ENCODE measurements at places on chromosomes 2 and 18. TPM values are rescaled to one million over a fixed set of nuclear protein-coding genes. Genes with fewer than 3 reads are reported as not detected.
A peak's percentile ranks its signal among the peaks of the same experiment; 100 is the strongest.

The MRPL19 gene
- total RNA-seq = 45.2 TPM

The ROCK2 gene
- 16.7 TPM for total RNA-seq

The AQP4 gene
- not detected for total RNA-seq

The GLB1L gene
- 2.7 TPM for total RNA-seq

The YES1 gene
- total RNA-seq = 14.2 TPM

- H3K4me1 ChIP-seq = peaks cover 55% of the 10 kb centered on the region
- peak overlapping the region; percentile 95 for H3K27ac ChIP-seq
- no peaks in the 10 kb centered on the region for H3K27me3 ChIP-seq
- peak overlapping the region; percentile 99 for H3K4me3 ChIP-seq
- H3K36me3 ChIP-seq = peaks cover 19% of the 10 kb centered on the region
These were observed 318 bp downstream of the TYW5 start for GRCh38 chr2:199955007-199955338.

GRCh38 chr2:15764683-15765011, 173.0 kb downstream of the DDX1 start:
- H3K36me3 ChIP-seq = no peaks in the 10 kb centered on the region
- DNase-seq = no peak
- no peak overlapping the region for H3K4me3 ChIP-seq
- peaks cover 4% of the 10 kb centered on the region for H3K27me3 ChIP-seq
- no peaks in the 10 kb centered on the region for H3K4me1 ChIP-seq
- no peak overlapping the region for H3K27ac ChIP-seq

GRCh38 chr2:97676620-97677019, 7.1 kb downstream of the C2orf92 start:
- H3K27me3 ChIP-seq = no peaks in the 10 kb centered on the region
- H3K4me1 ChIP-seq = peaks cover 36% of the 10 kb centered on the region
- no peaks in the 10 kb centered on the region for H3K36me3 ChIP-seq
- no peak overlapping the region for H3K27ac ChIP-seq
- no peak overlapping the region for H3K4me3 ChIP-seq

- no peaks in the 10 kb centered on the region for H3K36me3 ChIP-seq
- no peaks in the 10 kb centered on the region for H3K4me1 ChIP-seq
- H3K27ac ChIP-seq = no peak overlapping the region
- no peaks in the 10 kb centered on the region for H3K27me3 ChIP-seq
These were observed 305.7 kb downstream of the NRXN1 start for GRCh38 chr2:50726186-50726585.

DNA sequence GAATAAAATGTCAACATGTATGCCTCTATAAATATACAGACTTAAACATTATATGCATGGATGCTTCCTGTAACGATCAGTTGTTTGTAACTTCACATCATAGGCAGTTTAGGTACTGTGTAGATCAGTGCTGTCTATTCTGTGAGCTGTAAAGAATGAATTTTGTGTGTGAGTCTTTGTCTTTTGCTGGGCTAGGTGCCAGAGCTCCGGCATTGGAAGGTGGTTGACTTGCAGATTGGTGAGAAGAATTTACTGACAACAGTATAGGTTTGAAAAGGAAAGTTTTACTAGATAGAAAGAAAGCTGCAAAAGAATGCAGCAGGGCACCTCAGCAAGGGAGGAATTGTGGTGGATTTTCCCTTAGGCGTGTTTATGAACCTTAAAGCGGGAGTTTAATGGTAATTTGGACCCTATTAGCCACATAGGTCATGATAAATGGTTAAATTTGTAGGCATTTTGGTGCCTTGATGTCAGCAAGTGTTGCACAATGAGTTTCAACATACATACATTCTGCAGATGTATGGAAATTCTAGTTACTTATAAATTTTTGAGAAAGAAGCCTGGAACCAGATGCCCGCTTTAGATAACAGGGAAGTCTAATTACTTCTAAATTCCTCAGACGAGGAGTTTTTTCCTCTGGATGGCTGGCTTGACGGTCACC, 6.7 kb upstream of the QPCT start:
- no peak overlapping the region for H3K27ac ChIP-seq
- peaks cover 23% of the 10 kb centered on the region for H3K27me3 ChIP-seq
- H3K36me3 ChIP-seq = no peaks in the 10 kb centered on the region
- no peak for DNase-seq
- peaks cover 6% of the 10 kb centered on the region for H3K4me1 ChIP-seq
- no peak overlapping the region for H3K4me3 ChIP-seq

DNA sequence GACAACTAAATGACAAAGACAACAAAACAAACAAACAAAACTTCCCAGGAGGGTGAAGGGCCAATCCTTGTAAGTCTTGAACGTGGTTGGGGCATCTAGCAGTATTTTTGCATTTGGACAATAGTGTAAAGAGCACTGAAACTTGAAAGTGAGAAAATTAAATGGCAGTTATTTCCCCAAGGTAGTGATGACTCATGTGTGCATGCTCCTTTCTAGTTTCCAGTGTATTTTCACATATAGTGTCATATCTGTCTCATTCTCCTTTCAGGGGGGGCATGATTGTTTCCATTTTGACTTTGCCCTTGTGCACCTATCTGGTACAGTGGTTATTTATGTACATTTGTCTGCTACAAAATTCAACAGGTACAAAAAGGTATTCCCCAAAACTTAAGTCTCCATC, 39.5 kb downstream of the CERS6 start:
- no peak overlapping the region for H3K27ac ChIP-seq
- DNase-seq = peak; percentile 18
- no peak overlapping the region for H3K4me3 ChIP-seq
- H3K27me3 ChIP-seq = peaks cover 4% of the 10 kb centered on the region

DNA sequence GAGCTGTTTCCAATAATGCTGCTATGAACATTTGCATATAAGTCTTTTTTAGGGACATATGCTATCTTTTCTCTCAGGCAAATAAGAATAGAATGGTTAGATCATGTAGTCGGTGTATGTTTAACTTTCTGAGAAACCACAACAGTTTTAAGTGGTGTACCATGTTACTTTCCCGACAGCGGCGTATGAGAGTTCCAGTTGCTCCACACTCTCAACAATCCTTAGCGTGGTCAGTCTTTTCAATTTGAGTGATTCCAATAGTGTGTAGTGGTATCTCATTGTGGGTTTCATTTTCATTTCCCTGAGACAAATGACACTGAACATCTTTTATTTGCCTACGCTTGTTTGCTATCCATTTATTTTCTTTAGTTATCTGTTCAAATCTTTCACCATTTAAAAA, 149.5 kb downstream of the ACOXL start:
- peaks cover 6% of the 10 kb centered on the region for H3K4me1 ChIP-seq
- peak; percentile 39 for DNase-seq
- no peak overlapping the region for H3K4me3 ChIP-seq

DNA sequence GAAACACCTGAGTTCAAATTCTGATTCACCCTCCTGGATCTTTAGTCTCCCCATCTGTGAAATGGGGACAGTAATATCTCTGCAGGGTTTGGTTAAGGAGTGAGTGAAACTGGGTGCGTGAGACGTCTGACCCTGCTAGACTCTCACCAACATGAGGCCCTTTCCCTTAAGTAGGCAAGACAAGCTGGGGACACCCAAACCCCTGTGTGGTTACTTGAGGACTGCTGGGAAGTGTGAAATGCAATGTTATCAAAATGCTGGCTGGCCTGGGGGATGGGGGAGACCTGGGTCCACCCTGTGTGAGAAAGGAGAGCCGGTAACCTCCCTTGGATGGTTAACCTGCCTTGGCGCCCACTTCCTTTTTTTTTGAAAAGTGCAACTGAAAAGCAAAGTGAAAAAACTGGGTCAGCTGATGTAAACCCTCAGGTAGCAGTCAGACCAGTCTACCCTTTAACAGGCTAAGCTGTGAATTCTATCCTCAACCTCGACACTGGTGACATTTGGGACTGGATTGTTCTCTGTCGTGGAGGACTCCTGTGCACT, 82.3 kb downstream of the INPP5D start:
- H3K27ac ChIP-seq = peak overlapping the region; percentile 71
- H3K36me3 ChIP-seq = peaks cover 57% of the 10 kb centered on the region
- no peak overlapping the region for H3K4me3 ChIP-seq
- no peaks in the 10 kb centered on the region for H3K27me3 ChIP-seq
- DNase-seq = peak; percentile 37

GRCh38 chr2:115807276-115807675, 1364.8 kb downstream of the DPP10 start:
- H3K4me1 ChIP-seq = no peaks in the 10 kb centered on the region
- no peaks in the 10 kb centered on the region for H3K36me3 ChIP-seq
- no peak overlapping the region for H3K27ac ChIP-seq
- no peaks in the 10 kb centered on the region for H3K27me3 ChIP-seq

DNA sequence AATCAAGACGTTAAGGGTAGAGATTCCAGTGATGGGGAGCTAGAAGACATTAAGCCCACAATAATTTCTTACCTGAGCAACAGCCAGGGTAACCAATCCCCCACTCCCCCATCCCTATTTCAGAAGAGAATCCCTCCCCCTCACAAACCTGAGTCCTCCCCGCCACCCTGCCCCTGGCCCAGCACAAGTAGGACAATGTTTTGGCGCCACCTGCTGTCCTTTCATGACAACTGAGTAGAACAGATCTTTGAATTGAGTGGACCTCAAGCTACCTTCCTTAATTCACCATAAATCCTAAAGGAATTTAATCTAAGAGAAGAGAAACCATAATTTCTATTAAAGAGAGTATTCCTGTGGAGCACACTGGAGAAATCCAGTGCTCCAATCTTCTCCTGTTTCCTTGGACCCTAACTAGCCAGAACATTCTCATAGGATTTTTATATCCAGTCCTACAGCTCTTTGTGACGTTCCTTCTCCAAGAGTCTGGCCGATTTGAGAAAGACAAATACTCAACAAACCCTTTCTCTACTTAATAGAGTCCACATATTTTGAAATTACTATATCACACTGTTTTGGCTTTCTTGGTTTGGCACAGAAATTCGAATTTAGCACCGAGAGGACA, 41.1 kb downstream of the NHEJ1 start:
- H3K36me3 ChIP-seq = no peaks in the 10 kb centered on the region
- H3K27me3 ChIP-seq = no peaks in the 10 kb centered on the region
- no peak overlapping the region for H3K4me3 ChIP-seq
- DNase-seq = peak; percentile 82
- no peak overlapping the region for H3K27ac ChIP-seq

DNA sequence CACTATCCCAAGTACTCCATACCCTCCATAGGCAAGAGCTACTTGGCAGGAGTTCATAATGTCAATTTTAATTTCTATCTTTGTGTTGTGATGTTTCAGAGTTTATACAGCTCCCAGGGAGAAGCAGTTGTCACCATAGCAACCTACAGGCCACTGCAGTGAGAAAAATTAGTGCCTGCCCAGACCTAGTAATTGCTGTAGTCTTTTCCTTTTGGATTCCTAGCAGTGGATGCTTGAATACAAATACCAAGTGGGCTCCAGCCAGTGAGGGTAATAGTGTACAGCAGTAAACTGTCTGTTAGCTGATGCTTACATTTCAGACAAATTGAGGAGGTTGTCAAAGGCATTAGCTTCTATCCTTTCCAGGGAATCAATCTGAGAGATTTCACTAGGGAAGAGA, 26.7 kb downstream of the LHCGR start:
- peaks cover 2% of the 10 kb centered on the region for H3K27me3 ChIP-seq
- no peak overlapping the region for H3K4me3 ChIP-seq
- no peak overlapping the region for H3K27ac ChIP-seq
- no peaks in the 10 kb centered on the region for H3K36me3 ChIP-seq
- DNase-seq = no peak
- H3K4me1 ChIP-seq = no peaks in the 10 kb centered on the region

DNA sequence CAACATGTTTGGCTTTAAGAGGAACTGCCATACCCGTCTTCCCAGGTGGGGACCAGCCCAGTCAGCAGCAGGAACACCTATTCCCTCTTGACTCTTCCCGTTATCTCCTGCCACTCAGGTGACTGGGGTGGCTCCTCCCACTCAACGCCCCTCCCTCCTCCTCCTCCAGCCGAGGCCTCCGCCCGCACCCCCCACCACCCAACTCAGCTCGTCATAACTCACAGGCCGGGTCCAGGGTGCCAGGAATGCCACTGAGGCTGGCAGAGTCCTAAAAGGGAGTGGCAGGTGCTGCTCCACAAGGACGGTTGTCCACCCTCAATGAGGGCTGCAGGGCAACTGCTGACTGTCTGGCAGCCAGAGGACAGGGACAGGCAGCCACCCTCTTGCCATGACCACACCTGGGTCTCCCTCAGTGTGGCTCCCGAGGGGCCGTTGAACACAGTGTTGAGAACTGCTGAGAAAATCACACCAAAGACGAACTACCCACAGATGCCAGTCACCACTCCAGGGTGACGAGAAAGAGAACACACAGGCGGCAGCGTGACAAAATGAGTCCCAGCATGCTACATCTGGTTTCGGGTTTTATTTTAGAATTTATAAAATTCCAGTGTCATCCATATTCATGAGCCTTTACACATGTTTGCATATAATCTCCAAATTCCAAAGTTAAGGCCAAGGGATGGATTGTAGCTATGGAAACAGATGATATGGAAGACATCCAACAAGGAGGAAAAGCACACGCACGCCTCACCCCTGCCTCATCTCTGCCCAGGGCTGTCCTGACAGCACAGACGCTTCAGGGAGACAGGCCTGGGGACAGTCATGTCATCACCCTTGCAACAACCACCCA, 38.5 kb downstream of the ANO7 start:
- H3K27me3 ChIP-seq = no peaks in the 10 kb centered on the region
- DNase-seq = no peak
- peaks cover 3% of the 10 kb centered on the region for H3K4me1 ChIP-seq
- peaks cover 40% of the 10 kb centered on the region for H3K36me3 ChIP-seq
- H3K4me3 ChIP-seq = no peak overlapping the region
- no peak overlapping the region for H3K27ac ChIP-seq

DNA sequence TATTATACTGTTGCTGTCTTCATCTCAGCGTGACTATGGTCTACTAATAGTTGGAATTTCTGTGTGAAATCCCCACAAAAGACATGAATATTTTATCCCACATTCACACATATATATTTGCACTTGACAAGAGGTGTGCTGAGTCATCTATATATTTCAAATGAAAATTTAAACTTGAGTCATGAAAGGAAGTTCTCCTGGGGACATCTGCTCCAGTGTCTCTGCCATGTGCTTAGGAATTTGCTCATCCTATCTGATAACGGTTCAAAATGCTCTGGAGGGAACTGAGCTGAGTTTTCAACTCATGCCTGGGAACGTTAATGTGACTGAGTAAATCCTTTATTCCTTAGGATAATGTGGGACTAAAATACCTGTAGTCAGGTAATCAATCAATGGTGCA, 326.2 kb upstream of the MEX3C start:
- no peak for DNase-seq
- H3K36me3 ChIP-seq = no peaks in the 10 kb centered on the region
- H3K4me3 ChIP-seq = no peak overlapping the region
- H3K4me1 ChIP-seq = no peaks in the 10 kb centered on the region

GRCh38 chr2:55160422-55160821, 71.7 kb downstream of the CLHC1 start:
- no peak overlapping the region for H3K27ac ChIP-seq
- DNase-seq = no peak
- no peaks in the 10 kb centered on the region for H3K27me3 ChIP-seq

DNA sequence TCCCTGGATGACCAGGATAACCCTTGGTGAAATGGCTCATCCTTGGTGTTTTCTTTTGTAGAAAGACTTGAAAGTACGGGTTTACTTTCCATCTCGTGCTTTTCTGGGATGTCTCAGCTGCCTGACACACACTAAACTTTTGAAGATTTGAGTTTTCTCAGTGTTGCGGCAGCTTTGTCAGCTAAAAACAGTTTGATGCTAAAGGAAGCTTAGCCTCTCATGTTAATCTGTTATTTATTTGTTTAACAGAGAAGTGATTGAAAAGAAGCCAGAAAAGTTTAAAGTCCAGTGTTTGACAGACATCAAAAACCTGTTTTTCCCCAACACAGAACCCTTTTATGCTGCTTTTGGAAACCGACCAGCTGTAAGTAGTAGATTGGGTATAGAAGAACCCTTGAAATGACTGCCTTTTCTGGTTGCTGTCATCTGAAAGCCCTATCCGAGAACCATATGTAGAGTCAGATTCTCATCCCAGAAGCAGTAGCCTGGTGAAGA, 72.8 kb downstream of the LPIN1 start:
- no peak overlapping the region for H3K27ac ChIP-seq
- no peak for DNase-seq
- H3K4me3 ChIP-seq = no peak overlapping the region
- no peaks in the 10 kb centered on the region for H3K27me3 ChIP-seq
- H3K36me3 ChIP-seq = peaks cover 76% of the 10 kb centered on the region
